ENCODE measurements at places on chromosomes 5 and 9.

- DNase-seq, result no peak
Measured at GRCh38 chr5:31587546-31587945, 51.4 kb upstream of the PDZD2 start.

DNA sequence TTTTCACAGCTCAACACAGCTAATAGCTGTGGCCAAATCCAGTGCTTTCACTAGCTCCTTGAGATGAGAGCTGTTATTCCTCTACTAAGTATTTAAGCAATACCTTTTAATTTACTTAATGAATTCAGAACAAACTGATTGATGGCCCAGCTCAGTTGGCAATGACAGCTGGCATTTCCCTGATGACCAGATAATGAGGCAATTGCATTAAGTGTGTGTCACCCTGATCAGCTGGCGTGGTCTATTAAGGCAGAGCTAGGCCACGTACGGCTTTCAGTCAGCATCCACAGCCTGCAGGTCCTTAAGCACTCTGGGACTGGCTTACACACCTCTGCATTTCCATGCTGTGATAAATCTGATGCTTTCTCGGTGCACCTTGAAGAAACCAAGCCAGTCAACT, 34.4 kb downstream of the TTLL11 start:
- no peak for DNase-seq

DNA sequence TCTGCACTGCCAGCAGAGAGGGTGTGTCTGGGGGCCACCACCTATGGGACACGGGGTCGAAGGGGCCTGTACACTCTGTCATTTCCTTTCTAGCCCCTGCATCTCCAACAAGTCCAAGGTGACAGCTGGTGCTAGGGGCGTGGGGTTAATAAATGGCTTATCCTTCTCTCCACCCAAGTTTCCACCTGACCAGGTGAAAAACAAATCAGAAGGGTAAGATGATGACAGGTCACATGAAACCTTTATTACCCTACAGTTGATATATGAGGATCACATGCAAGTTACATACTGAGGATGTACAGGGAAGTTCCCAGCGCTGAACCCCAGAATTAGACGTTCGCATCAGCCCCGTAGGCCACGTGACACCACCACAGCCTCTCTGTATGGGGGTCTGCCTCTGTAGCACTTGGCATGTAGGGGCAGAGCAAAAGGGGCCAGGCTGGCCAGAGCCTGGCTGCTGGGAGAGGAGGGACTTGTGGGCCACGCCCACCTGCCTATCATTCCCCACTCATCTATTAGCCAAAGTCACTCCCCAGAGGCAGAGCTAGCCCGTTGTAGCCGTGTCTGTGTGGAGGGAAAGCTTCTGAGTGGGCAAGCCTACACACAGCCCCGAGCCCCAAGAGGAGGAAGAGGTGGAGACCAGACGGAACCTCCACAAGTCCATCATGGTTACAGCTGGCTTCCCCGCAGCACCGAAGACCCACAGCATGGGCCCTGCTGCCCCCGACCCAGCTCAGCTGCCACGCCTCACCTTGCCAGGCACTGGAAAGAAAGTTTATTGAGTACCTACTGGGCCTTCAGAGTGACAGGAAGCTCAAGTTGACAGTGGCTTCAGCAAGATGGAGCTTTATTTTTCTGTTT, 2.2 kb downstream of the TMEM141 start:
- no peak for DNase-seq

- no peak for DNase-seq
Measured at GRCh38 chr5:45410304-45410995, 285.7 kb downstream of the HCN1 start.

DNA sequence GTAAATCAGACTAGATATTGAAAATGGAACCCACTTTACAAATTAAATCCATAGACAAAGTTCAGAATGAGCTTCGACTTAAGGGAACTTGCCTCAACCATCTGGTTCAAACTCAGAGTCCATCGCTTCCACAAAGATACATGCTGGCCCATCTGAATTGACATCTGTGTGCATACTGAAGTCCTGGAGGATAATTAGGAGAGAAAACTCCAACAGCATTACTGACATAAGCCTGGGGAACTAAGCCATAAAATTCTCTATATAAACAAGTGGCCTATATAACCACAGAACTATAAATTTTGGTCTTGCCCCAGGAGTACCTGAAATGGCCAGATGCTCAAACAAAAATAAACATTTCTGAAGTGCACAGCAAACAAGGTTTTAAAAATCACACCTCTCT, 94.4 kb downstream of the IZUMO3 start:
- DNase-seq, result no peak

DNA sequence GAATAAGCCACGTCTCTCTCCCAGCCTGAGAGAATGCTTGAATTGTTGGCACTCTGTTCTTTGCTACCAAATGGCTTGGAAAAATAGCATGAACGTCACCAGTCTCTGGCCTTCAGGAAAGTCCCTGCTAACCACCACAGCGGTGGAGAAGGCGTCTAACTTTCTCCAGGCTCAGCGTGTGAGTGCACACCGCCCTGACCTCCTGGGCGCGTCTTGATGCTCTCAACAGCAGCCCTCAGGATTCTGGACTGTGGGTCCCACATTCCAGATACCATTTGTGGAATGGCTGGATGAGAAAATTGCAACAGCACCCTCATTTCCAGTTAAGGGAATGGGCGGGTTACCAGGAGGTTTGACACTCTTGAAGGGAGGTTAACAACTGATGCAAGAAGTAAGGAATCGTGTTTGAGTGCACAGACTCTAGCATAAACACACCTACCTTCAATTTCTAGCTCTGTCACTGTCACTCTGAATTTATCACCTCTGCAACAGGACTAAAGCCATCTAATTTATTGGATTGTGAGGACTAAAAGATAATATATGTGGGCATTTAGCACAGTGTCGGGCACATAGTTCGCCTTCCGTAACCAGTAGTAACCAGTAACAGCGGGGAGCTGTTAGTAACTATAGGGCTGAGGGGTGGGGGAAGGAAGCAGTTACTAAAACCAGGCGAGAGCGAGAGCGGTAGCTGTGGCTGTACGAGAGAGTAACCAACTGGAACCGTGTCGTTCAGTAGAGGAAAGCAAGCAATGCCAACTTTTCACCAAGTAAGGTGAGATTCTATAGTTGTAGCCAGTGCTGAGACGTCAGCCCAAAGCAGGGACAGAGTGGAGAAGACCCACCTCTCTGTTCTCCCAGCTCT, 807 bp upstream of the PLGRKT start:
- no peak for DNase-seq

GRCh38 chr5:159061179-159061796, 38.4 kb downstream of the EBF1 start:
- no peak for DNase-seq

GRCh38 chr9:99602854-99603253, 218.8 kb upstream of the NR4A3 start:
- no peak for DNase-seq
